ENCODE measurements at places on chromosomes 3 and 15.

DNA sequence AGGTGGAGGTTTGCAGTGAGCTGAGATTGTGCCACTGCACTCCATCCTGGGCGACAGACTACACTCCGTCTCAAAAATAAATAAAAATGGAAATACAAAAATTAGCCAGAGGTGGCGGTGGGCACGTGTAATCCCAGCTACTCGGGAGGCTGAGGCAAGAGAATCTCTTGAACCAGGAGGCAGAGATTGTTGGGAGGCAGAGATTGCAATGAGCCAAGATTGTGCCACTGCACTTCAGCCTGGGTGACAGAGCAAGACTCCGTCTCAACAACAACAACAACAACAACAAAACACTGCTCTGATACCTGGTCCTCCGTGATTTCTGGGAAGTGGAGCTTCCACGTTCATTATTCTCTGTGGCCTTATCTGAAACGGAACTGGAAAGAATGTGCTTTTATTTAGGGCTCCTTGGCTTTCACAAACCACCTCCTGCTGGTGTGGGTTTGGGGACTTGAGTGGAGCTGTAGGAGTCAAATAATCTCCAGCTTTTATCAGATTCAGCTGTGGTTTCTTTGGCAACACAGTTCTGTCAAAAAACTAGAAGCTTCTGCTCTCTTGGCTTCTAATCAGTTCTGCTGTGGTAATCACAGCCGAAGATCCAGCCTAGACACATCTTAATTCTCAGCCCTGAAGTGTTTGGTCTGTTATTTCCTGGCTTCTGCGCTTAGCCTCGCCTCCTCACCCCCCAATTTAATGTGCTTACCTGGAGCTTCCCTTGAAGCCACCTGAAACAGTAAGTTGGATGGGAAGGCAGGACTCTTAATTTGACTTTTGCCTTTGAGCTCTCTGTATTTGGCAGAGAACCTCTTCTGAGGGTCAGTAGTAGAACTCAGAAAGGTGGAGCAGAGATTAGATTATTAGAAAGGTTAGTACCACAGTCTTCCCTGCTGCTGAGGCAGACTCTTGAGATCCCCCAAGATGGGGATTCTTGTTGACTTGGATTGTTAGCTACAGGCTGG, 21.4 kb downstream of the IRAK2 start:
- DNase-seq = no peak

- DNase-seq = no peak
These were observed 149.9 kb downstream of the OR4M2 start for GRCh38 chr15:22229990-22230819.

- no peak for DNase-seq
These were observed 6.0 kb downstream of the GHRL start for GRCh38 chr3:10286596-10287295.

DNA sequence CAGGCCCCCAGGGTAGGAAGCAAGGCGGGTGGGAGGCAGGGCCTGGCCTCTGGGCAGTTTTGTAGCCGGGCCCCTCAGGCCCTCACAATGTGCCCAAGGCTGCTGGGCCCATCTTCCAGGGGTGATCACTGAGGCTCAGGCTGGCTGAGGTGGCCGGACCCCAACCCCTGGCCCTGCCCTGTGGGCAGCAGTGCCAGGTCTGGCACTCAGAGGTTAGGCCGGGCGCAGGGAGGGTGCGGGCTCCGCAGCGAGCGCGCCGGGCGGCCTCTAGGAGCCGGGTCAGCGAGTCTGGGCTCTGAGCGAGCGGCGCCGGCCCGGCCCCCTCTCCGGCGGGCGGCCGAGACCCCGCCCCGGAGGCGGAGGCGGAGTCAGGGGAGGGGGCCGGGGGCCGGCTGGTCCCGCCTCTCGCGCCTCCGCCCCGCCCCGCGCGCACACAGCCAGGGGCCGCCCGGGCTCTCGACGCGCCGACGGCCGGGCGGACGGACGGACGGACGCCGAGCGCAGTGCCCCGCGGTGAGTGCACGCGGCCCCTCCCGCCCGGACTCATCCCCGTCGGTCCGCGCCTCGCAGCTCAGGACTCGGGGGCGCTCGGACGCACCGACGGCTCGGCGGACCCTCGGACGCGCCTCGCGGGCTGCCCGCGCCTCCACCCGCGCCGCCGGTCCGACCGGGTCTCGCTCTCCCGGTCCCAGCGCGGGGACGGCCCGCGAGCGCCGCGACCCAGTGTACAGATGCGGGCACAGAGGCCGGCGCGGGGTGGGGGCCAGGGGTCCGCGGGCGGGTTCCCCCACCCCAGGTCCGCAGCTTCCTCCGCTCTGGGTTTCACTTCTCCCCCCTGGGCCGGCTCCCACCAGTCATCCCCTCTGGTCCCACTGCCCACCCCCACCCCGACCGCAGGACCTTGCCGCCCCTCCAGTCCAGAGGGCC, at the start of gene FBLN2:
FBLN2 (plus strand) TSS at position 430 of the 927 bp plus-strand sequence. CDS start 21,231 bp downstream, outside the sequence.
- no peak for DNase-seq

DNA sequence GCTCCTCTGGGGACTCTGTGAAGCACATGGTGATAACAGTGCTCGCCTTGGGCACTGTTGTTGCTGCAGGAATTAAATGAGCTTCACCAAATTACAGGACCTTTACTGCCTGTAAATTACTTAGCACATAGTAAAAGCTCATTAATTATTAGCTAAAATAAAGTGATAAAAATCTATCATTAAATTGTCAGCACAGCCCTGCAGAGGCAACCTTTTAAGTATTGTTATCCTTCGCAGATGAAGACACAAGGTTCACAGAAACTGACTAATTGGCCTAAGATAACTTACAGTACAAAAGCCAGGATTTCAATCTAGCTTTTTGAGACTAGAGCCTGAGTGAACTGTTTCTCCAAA, 96.0 kb downstream of the ST6GAL1 start:
- no peak for DNase-seq
